Cardiac septum (tissue), 1 donor: ENCODE measurements at places on chromosomes 6 and 20. TPM values are rescaled to one million over a fixed set of nuclear protein-coding genes. Genes with fewer than 3 reads are reported as not detected.

- no peak for DNase-seq
Observed at GRCh38 chr20:1900321-1900801, 5.2 kb downstream of the SIRPA start.

DNA sequence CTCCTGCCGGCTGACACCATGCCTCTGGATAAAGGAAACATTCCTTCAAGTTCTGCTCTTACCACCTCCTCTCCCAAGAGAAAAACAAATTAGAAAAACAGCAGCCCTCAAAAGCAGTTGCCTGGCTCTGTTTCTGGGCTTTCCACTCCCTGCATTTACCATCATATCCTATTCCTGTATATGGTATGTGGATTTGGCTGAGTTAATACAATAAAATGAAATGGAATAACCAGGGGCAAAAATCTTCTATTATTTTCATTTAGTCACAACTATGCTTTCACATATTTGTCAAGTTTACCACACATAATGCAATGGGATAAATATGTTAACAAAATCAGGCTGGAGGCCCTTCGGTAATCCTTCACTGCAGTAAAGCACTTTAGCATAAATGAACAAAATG, 34.3 kb downstream of the COL12A1 start:
- no peak for DNase-seq

DNA sequence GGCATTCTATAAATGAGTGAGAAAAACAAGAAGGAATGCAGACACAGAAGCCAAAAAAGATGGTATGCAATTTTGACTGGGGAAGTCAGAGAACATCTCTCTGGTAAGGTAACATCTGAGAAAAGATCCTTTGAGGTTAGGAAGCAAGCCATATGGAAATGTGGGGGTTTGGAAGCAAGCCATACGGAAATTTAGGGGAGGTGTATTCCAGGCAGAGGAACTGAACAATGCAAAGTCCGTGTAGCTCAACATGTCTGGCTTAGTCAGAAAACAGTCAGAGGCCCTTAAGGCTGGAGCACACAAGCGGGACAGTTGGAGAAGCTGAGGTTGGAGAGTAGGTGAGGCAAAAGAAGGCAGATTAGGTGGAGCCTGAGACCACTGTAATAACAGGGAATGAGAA, 35.3 kb downstream of the RALGAPA2 start:
- DNase-seq, result no peak

Gene GABRR2
- total RNA-seq, result 1.7 TPM

Gene SOBP
- total RNA-seq, result 28.7 TPM
